ENCODE measurements at places on chromosomes 16 and 17.

DNA sequence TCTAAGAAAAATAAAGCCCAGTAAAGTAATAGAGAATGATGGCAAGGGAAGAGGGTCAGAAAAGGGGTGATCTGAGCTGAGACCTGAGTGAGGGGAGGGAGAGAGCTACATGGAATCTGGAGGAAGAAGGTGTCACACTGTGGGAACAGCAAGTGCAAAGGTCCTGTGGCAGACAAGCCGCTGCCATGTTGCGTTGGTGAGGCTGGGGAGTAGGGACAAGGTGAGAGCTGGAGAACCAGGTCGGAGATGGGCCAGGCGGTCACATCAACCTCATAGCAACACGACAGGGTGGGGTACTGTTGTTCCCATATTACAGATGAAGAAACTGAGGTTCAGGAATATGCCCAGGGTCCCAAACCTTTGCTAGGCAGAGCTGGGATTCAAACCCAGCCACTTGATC is 16.6 kb upstream of the CALB2 start:
- DNase-seq: no peak

- DNase-seq: no peak
These were observed 67.4 kb downstream of the CDH11 start for GRCh38 chr16:65054457-65054856.

GRCh38 chr17:82899941-82900340 is 60.1 kb upstream of the ZNF750 start:
- no peak for DNase-seq

- DNase-seq: no peak
These were observed 32.7 kb upstream of the CRHR1 start for GRCh38 chr17:45751466-45751865.

- DNase-seq: no peak
These were observed 174.1 kb downstream of the WSCD1 start for GRCh38 chr17:6244253-6244652.

- DNase-seq: no peak
These were observed 2.9 kb downstream of the IRF8 start for GRCh38 chr16:85901773-85902365.

GRCh38 chr16:85981826-85982562 is 83.0 kb downstream of the IRF8 start:
- no peak for DNase-seq

DNA sequence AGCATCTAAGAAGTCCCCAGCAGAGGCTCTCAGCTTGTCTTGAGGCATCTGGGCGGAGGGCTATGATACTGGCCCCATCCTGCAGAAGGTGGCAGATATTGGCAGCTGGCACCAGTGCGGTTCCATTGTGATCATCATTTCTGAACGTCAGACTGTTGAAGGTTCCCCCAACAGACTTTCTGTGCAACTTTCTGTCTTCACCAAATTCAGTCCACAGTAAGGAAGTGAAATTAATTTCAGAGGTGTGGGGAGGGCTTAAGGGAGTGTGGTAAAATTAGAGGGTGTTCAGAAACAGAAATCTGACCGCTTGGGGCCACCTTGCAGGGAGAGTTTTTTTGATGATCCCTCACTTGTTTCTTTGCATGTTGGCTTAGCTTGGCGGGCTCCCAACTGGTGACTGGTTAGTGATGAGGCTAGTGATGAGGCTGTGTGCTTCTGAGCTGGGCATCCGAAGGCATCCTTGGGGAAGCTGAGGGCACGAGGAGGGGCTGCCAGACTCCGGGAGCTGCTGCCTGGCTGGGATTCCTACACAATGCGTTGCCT is at the start of gene CIITA:
TSS of gene CIITA (plus strand) at position 404 of the 543 bp plus-strand sequence. CDS start at position 533, 129 bp downstream.
- no peak for DNase-seq

DNA sequence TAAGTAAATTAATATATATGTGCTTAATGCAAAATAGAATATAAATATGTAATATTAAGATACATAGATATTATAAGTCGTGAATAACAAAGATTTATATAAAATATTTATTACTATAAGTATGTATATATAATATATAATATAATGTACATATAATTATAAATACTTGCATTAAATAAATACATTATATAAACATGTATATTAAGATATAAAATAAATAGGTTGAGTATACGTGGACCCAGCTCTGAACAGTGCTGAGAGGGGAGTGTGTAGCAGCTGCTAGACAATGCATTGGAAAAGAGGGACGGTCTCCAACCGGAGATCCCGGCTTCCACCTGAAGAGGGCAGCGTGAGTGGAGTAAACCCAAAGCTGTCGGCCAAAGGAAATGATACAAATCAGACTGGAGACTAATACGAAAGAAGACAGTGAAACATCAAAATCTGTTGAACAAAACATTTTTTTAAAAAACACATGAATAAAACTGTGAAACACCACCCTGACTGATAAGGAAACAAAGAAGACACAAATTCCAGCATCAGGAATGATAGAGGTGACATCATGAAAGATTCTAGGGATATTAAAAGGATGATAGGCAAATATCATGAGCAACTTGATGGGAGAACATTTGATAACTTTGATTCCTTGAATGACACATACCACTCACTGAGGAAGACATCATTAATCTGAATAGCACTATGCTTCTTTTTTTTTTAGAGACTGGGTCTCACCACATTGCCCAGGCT is 125.4 kb upstream of the CHMP6 start:
- no peak for DNase-seq

- no peak for DNase-seq
These were observed 3.7 kb downstream of the TMC8 start for GRCh38 chr17:78133971-78134898.

DNA sequence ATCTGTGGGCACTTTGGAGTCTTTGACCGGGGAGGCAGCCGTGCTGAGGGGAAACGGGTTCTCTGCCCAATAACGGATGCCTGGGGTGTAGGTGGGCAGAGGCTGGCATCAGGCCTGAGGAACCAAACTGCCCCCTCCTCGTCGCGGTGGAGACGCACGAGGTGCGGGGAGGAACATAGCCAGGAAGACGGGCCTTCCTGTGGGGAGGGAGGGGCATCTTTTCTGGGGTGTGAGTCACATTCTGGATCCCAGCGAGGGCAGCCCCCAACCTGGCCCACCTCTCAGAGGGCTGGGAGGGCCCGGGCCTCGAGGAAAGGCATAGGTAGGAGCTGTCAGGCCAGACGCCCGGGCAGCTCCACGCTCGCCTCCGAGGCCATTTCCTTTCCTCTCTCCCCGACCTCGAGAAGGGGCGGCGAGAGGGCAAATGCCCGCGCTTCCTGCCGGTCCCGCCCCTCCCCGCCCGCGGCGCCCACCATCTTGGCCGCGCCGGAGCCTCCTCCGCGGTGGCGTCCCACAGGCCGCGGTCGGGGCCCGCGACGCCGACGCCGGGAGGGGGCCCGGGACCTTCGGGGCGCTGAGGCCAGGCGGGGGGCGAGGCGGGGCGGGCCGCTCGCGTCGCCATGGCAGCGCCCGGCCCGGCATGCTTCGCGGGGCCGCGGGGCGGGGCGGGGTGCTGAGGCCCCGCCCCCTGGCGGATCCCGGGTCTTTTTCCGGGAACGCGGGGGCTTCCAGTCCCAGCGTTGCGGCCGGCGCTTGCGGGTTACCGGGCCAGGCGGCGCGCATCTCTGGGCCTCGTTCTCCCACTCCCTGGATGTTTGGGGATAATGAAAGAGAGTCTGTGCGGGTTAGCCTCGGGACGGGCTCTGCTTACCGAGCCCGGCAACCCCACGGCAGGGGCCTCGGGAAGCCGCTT is 13.2 kb downstream of the RAI1 start:
- peak; percentile 64 for DNase-seq

GRCh38 chr16:35188288-35189155 is 1729.1 kb downstream of the TP53TG3F start:
- no peak for DNase-seq

GRCh38 chr16:51816929-51817328 is 665.9 kb upstream of the SALL1 start:
- DNase-seq: no peak

GRCh38 chr16:86117756-86118155 is 218.8 kb downstream of the IRF8 start:
- no peak for DNase-seq

DNA sequence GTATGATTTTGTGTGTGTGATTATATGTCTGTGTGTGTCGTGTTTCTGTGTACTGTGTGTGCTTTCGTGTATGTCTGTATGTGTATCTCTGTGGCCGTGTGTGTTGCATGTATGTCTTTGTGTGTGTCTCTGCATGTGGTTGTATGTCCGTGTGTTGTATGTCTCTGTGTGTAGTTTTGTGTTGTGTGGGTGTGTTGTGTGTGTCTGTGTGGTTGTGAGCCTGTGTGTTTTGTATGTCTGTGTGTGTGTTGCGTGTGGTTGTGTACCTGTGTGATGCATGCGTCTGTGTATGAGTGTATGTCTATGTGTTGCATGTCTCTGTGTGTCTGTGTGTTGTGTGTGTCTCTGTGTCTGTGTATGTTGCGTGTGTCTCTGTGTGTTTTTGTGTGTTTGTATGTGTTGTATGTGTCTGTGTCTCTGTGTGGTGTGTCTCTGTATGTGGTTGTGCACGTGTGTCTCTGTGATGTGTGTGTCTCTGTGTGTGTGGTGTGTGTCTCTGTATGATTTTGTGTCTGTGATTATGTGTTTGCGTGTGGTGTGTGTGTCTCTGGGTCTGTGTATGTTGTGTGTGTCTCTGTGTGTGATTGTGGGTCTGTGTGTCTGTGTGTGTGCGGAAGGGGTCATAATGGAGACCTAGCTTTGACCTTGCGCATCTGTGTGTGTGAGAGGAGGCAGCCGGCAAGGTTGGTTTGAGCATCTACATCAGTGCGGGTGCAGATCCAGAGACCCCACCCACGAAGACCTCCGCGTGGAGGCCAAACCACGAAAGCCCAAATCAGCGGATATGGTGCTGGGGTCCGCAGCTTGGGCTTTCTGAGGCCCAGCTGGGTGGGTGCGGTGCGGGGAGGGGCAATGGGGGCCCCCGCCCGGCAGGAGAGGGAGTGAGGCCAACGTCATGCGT is 212.6 kb upstream of the GSE1 start:
- DNase-seq: no peak

GRCh38 chr16:14333361-14333760 is 262.2 kb downstream of the MRTFB start:
- no peak for DNase-seq

DNA sequence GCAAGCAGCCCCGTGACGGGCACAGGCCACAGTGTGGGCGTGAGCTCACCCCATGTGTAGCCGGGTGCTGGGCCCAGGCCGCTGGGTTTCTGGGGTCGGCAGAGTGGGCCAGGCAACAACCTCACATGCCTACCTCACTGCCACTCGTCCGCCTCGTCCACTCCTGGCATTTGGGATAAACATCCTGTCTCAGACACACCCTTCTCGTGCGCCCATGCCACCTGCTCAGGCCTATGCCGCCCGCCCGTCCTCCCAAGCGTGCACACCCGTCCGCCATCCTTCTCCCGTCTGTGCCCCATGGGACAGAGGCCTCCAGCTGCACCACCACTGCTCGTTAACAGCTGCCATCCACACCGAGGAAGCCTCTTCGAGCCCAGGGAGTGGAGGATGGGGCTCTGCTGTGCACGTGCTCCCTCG is 64.3 kb downstream of the KLHDC4 start:
- DNase-seq: no peak

DNA sequence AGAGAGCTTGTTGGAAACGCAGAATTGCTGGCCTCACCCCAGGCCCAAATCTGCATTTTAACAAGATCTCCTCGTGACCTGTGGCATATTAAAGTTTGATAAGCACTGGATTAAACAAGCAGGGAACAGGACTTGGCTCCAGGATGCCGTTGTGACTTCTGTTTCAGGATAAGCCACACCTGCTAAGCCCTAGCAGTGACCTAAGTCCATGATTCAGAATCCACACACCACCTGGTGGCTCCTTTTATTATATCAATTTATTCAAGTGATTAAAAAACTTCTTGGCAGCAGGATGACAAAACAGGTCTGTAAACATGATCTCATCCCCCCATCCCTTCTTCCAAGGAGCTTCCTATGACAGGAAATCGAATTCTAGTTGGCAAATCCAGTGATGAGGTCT is 9.1 kb downstream of the NAGPA start:
- DNase-seq: no peak

- no peak for DNase-seq
These were observed 985 bp upstream of the C17orf107 start for GRCh38 chr17:4898351-4898750.

GRCh38 chr17:76481071-76481655 is 13.8 kb downstream of the AANAT start:
- DNase-seq: no peak

DNA sequence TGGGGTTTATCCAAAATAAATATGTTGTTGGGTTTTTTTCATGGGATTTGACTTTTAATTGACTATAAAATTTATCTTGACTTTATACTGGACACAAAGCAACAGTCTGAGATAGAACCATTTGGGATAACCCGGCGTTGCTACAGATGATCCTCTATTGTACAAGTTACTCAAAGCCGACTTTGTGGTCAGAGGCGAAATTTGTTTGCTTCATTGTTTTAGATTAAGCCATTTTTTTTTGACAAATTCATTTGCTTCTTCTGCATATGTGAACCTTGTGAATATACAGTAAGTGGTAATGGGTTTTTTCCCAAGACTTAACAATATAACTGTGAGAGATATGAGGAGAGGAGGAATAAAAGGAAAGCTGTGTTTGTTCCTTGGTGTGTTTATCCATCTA is 11.8 kb downstream of the MYO1D start:
- no peak for DNase-seq

DNA sequence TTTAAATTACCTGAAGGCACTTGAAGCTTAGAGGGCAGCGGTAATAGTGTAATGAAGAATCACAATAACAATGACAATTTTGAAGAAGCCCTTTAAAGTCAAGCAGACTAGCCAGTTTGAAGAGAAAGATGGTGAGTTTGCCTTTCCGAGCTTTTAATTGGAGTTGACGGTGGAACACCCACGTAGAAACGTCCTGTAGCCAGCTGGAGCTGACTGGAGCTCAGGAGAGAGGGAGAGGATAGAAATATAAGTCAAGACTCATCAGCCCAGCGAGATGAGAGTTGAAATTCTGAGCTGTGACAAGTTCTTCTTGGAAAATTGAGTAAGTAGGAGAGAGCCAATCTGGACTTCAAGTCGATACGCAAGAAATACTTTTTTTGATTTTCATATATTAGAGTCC is 91.7 kb upstream of the CACNG3 start:
- no peak for DNase-seq

All from activated naive CD4-positive, alpha-beta T cell (primary cell).